ENCODE measurements at places on chromosomes 16 and 17. TPM values are rescaled to one million over a fixed set of nuclear protein-coding genes. Genes with fewer than 3 reads are reported as not detected.

The FGF11 gene
- total RNA-seq, result 6.0 TPM

The KRTAP16-1 gene
- not detected for total RNA-seq

The PRKCB gene
- not detected for total RNA-seq

The DNAH3 gene
- not detected for total RNA-seq

The CCL17 gene
- not detected for total RNA-seq

The TCAP gene
- total RNA-seq, result 0.64 TPM

The USH1G gene
- total RNA-seq, result not detected

The TNP2 gene
- not detected for total RNA-seq

DNA sequence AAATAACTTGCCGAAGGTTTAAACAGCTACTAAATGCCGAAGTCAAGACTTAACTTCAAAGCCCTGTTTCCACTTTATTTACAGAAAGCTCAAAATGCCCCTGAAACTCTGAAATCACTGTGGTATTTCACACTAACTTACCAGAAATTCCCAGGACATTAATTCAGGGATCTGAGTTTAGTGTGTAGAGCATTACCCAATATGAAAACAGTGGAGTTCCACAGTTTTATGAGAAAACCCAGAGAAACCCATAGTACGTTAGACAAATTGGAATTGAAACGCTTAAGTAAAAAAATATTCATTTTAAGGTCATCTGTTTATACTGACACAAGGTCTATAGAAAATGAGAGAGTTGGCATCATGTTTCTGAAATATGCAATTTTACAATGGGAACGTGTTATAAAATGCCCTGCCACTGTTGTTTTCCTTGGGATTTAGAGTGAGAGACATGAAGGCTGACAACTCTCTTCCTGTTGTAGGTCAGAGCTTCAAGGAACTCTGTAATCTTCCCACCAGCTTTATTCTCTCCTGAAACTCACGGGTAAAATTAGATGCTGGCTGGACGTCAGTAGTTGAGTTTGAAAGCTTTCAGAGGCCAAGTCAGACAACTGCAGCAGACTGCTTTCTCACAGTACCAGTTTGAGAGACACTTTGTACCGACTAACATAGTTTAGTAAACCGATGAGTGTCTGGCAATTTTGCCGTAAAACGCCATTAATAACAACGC is 139.4 kb upstream of the TBX2 start:
- no peak for DNase-seq

DNA sequence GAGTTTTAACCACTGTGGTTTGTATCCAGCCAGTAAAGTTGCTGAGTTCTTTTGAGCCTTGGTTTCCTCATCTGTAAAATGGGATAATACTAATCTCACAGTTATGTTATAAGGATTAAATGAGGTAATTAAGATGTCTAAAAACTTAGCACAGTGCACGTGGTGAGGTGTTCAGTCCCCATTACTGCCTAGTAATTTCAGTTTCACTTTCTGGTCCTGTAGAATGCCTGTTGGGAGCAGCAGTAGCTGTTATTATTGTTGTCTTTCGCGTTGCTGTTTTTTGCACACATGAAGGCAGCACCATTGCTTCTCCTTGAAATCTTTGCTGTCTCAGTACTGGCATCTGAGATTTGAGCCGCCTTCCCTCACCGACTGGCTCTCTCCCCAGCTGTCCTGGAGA is 182.4 kb downstream of the DNAH9 start:
- DNase-seq, result no peak

DNA sequence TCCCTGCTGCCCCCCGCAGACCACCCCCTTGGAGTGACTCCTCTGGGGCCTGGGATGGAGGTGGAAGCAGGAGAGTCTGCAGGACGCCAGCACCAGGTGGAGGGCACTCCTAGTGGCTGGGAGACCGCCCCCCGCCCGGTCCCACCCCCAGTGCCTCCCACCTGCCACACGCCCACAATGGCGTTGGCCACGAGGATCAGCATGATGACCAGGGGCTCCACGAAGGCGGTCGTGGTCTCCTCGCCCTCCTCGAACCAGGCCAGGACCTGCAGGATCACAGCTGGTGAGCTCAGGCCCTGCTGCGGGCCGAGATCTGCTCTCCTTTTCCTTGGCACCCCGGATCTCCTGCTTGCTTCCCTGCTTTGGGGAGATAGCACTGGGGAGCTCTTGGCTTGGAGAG is 12.8 kb downstream of the ATP2A3 start:
- no peak for DNase-seq

DNA sequence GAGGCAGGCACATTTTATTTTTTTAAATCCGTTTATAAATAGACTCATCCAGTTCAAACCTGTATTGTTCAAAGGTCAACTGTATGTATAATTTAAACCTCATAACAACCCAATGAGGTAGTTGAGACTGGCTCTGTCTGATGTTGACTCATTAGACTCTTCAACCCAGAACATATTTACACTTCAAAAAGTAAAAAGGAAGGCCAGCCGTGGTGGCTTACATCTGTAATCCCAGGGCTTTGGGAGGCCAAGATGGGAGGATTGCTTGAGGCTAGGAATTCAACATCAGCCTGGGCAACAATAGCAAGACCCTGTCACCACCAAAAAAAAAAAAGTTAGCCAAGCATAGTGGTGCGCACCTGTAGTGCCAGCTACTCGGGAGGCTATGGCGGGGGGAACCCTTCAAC is 32.5 kb upstream of the DHRS7B start:
- no peak for DNase-seq

DNA sequence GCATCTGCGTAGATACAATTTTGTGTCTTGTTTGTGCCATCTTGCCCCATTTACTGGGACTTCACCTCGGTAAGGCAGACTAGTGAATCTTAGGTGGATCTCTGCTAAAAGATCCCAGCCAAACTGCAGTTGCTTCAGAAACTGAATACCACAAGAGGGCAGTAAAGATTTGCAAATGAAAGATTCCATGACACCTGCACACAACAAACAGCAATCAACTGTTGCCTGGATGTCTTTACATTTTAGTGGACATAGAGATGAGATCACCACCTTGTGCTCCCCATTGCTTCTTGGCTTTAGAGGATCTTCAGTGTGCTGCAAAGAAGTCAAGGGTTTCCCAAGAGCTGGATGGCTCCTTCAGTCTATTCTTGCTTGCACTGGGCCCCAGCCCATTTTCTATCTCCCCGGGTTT is 119.2 kb upstream of the CACNG5 start:
- no peak for DNase-seq

DNA sequence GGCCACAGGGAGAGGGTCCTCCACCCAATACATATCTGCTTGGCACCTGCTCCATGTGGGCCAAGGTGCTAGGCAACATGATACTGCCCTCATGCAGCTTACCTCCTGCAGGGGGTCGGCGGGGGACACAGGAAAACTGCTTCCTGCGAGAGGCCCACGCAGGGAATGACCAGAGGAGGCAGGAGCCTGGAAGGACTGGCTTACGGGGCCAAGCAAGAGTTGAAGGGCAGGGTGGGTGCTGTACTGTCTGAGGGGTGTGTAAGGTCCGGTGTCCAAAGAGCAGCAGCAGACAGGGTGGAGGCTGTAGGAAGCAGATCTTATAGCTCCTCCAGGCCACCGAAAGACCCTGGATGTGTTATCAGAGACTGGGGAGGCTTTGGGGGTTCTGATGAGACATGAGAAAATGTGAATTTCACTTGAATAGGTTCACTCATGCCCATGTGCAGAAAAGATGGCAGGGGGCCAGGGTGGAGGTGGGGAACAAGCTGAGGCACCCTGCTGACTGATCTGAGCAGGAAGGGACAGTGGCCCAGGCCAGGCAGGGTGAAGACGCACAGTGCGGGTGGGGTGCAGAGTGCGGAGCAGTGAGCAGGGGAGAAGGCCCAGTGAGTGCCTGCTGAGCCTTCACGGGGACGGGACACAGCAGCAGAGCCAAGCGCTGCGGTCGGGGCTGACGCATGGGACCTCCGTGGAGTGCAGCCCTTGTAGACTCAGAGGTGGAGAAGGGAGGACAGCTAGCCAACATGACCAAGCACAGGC is 8.3 kb downstream of the FLCN start:
- DNase-seq, result peak; percentile 72

DNA sequence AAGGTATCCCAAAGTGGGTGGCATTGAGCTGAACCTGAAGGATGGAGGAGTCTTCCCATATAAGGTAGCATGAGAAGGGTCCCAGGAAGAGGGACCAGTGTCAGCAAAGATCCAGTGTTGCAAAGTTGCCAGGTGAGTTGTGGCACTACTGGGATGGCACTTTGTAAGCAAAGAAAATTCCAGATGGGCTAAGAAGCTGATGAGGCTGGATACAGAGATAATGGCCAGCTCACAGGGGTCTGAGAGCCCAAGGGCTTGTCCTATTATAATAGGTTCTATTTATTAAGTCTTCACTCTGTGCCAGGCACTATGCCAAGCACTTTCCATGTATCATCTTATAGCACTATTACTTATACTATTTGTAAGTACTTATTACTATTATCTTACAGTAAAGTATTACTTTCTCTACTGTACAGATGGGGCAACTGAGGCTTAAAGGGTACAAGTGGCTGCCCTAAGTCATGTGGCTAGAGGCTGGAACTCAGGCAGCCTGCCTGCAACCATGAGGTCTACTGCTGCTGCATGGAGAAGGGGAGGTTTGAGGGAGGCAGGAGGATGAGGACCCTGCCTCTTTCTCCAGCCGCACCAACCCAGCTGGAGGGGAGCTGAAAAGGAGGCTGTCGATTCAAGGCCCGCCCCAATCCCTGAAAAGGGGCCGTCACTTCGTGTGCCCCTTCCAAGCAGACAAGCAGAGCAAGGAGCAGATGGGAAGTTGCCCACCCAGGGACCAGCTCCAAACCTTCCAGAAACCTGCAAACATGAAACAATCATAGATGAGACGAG is 86.5 kb downstream of the C16orf78 start:
- peak; percentile 68 for DNase-seq

DNA sequence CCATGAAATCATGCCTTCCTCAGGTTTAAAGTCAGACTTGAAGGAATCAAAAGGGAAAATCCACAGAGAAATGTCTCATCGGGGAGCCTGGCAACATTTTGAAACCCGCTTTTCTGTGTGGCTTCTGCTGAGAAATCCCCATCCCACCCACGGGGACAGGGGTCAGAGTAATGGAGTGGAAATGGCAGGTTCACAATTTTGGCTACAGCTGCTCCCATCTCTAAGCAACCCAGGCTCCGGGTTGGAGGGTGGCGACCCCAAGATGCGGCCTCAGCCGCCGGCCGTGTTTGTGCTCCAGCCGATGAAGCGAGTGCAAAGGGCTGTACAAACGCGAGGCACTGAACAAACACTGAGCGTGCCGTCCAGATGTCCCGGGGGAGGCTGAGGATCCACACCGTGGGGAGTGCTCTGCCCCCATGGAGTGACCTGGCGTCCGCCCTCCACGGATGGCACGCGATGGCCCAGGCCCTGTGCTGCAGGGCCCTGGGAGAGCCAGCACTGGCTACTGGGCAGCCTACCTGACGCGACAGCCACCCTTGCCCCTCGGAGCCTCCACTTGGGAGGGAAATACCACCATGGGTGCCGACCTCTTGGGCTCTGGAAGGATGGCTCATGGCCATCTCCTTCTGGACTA is 22.2 kb downstream of the SLC43A2 start:
- DNase-seq, result no peak

DNA sequence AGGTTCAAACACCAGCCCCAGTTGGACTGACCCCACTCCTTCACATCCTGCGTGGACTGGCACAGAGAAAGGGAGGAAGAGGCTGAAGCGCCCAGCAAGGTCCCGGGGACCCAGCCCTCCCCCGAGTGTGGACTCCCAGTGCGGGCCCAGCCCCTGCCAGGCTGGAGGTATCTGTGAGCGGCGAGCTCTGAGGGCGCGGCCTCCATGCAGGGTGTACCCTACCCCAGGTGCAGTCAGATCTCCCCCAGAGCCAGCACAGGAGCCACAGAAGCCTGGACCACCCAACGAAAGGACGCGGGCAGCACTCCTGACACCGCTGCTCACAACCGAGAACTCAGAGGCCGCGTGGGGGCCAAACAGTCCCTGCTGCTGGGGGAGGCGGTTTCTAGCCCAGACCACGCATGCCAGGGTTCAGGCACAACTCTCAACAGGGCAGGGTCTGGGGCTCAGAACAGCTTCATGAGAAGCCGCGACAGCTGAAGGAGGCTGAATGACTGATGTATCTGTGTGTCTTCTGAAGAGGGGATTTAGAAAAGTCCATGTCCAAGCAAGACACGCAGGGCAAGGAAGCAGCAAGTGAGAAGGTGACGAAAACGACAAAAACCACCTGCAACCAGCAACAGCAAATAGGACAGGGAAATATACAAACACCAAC is 8.5 kb downstream of the SLC38A10 start:
- DNase-seq, result no peak

DNA sequence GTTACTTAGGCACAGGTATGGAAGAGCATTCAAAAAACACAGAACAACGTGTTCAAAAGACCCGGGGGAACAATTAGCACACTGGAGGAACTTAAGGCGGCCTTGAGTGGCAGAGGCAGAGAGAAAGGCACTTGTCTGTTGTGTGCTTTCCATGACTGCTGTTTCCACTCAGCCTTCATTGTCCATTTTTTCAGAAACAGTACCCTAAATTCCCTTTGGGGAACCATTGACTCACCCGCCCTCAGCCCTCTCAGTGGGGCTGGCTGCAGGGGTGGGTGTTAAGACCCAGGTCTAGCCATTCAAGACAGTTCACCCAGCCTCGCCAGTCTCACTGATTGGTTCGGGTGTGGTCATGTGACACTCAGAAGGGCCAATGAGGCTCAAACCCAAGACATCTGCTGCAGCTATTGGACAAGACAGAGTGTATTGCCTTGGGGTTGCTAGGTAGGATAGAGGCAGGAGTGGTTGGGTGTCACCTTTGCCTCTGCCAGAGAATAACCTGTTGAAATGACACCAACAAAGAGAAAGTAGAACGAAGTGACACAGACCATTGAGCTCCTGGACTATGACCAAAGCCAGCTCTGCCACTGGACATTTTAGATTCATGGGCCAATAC is 19.6 kb upstream of the CEP20 start:
- DNase-seq, result peak; percentile 35

DNA sequence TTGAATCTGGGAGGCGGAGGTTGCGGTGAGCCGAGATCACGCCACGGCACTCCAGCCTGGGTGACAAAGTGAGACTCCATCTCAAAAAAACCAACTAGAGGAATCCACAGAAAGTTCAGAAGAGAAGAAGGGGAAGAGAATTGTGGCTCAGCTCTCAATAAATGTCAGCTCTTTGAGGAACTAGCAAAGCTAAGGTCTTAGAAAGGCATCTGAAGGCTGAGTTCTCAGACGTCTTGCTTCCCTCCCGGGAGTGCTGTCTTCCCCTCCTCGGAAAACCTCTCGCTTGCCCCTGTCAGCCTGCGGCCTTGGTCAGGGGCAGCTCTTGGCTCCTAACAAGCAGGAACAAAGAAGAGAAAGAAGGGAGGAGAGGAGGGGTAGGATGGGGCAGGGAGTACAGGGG is 5.3 kb downstream of the SHPK start:
- no peak for DNase-seq

GRCh38 chr16:87201052-87201451 is 116.1 kb downstream of the C16orf95 start:
- no peak for DNase-seq

DNA sequence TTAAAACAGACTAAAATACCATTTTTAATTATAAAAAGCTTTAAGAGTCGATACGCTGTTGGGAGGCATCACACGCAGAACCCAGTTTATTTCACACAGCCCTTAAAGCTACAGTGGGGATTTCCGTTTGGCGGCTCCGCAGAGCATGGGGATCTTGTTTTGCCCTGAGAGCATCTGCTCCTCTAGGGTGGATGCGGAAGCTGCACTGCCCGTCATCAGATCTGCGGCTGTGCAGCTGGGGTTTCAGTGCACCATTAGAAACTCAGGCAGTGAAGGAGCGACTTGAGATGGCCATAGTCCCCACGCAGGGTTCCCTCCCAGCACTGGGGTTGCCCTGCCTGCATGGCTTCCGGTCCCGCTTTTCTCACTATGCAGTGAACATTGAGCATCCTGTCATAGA is 62.2 kb upstream of the CHMP6 start:
- peak; percentile 25 for DNase-seq

- no peak for DNase-seq
These were observed 94.1 kb downstream of the SLC39A11 start for GRCh38 chr17:72998343-72998742.

- no peak for DNase-seq
These were observed 5.6 kb downstream of the PLEKHG4 start for GRCh38 chr16:67284699-67285646.
